ENCODE measurements at places on chromosomes 5 and 9.

DNA sequence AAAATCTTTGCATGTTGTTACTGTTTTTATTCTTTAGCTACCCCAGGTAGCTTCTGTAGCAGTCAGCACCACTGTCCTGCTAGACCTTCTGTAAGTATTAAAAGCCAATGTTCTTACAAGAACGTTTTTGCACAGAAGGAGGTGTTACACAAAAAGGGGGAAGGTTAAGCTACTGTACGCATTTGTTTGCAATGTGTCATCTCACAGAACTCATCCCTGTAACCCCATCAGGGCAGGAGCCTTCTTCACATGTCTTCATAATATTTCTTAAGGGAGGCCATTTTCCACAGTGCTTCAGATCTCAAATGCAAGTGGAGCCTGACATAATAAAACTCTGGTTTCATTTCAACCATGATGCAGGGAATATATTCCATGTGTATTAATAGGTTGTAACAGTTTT, 67.9 kb downstream of the OSMR start:
- ATAC-seq: no peak

- ATAC-seq: no peak
These were observed 282.2 kb upstream of the VLDLR start for GRCh38 chr9:2339416-2339815.

DNA sequence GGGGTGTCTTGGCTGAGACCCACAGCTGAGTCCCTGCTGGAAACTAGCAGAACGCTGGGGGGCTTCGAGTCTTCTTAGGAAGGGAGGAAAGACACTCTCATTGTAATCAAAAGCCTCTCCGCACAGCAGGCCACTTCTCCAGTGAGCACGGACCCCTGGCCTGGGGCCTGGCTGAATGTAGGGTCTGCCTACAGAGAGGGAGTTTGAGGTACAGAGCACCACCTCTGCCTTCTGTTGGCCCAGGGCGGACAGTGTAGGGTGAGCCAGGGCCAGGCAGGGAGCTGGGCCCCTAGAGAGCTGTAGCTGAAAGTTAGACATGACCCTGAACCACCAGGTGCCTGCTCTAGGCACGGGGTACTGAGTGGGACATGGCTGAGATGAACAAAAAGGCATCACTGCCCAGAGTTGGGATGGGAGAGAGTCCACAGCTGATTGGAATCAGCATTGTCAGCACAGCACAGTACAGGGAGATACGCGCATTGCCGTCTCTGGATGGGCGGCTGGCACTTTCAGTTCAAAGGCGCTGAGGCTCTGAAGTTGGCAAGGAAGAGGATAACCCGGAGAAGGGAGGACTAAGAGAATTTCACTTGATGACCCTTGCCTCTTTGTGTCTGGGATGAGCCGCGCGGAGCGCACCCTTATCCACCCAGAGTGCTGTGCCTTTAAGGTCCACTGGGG, 363 bp upstream of the SLC25A48 start:
- ATAC-seq: no peak

GRCh38 chr5:109865637-109866036, 175.9 kb downstream of the MAN2A1 start:
- ATAC-seq: peak; percentile 64

GRCh38 chr5:122605236-122605635, 169.6 kb upstream of the SNX2 start:
- ATAC-seq: no peak
